Naive thymus-derived CD4-positive, alpha-beta T cell (primary cell): ENCODE measurements at places on chromosomes 3 and 15. TPM values are rescaled to one million over a fixed set of nuclear protein-coding genes. Genes with fewer than 3 reads are reported as not detected.

The GP9 gene
- not detected for polyA plus RNA-seq

The CAMK2N2 gene
- not detected for polyA plus RNA-seq

The CFAP161 gene
- not detected for polyA plus RNA-seq

The DALRD3 gene
- 24.6 TPM for polyA plus RNA-seq

The PPP2R3A gene
- polyA plus RNA-seq = 0.20 TPM

The ADAMTSL3 gene
- polyA plus RNA-seq = not detected

The CMTM7 gene
- polyA plus RNA-seq = 157 TPM

The TPM1 gene
- polyA plus RNA-seq = 8.6 TPM

GRCh38 chr3:168249550-168250414 is 154.1 kb upstream of the GOLIM4 start:
- H3K27me3 ChIP-seq = no peaks in the 10 kb centered on the region
- no peak overlapping the region for H3K27ac ChIP-seq
- H3K4me1 ChIP-seq = no peaks in the 10 kb centered on the region
- no peaks in the 10 kb centered on the region for H3K36me3 ChIP-seq

DNA sequence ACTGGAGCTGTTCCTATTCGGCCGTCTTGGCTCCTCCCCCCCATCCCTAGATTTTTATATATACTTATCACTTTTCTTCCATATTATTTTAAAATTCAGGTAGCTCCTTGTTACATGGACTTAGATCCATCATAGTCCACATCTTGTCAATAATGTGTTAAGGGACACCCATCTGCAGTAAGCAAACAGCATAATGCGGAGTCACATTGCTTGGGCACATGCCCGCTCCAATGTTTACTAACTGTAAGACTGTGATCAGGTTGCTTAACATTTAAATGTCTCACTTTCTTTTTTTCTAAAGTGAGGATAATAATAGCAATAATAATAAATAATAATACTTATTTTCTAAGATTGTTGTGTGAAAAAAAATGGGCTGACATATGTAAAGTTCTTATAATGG is 303.2 kb upstream of the SOX14 start:
- no peak overlapping the region for H3K27ac ChIP-seq
- no peak for DNase-seq
- H3K4me1 ChIP-seq = no peaks in the 10 kb centered on the region
- H3K27me3 ChIP-seq = no peaks in the 10 kb centered on the region
- H3K36me3 ChIP-seq = no peaks in the 10 kb centered on the region

GRCh38 chr3:5657106-5657505 is 469.6 kb downstream of the EDEM1 start:
- H3K27me3 ChIP-seq = no peaks in the 10 kb centered on the region
- no peaks in the 10 kb centered on the region for H3K36me3 ChIP-seq
- H3K27ac ChIP-seq = no peak overlapping the region
- no peaks in the 10 kb centered on the region for H3K4me1 ChIP-seq
- no peak overlapping the region for H3K4me3 ChIP-seq

DNA sequence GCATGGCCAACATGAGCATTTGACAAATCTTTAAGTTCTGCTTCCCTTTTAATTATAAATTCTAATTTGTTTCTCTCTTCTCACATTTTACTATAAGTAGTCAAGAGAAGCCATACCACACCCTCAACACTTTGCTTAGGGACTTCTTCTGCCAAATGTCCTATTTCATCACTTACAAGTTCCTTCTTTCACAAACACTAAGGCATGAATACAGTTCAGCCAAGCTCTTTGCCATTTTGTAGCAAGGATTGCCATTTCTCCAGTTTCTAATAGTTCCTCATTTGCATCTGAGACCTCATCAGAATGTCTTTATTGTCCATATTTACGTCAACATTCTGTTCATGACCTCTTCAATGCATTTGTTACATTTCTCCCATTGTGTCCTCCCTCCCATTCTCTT is 29.4 kb downstream of the SLC22A14 start:
- H3K4me1 ChIP-seq = no peaks in the 10 kb centered on the region
- no peak overlapping the region for H3K4me3 ChIP-seq
- no peak for DNase-seq

DNA sequence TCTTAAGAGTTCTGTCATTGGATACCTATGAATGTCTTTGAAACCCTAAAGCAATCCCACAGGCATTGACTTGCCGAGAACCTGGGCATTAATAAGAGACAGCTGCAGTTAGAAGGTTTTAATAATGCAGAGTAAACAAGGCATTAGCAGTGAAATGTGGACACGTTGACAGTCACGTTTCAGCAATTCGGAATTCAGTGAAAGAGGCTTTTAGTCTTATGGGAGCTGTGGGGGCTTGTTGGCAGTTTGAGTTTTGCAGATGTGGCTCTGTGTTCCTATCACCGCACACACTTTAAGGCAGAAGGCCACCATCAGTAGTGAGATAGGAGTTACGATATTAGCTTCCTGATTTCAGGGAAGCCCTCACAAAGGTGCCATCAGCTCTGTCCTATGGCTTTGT is 145.2 kb upstream of the NUDT16 start:
- no peaks in the 10 kb centered on the region for H3K4me1 ChIP-seq
- no peak for DNase-seq
- H3K4me3 ChIP-seq = no peak overlapping the region
- H3K27me3 ChIP-seq = no peaks in the 10 kb centered on the region

- H3K27me3 ChIP-seq = no peaks in the 10 kb centered on the region
- H3K4me1 ChIP-seq = peaks cover 27% of the 10 kb centered on the region
- no peak for DNase-seq
- H3K27ac ChIP-seq = peak overlapping the region; percentile 95
- peak overlapping the region; percentile 63 for H3K4me3 ChIP-seq
- H3K36me3 ChIP-seq = no peaks in the 10 kb centered on the region
Measured at GRCh38 chr3:136750209-136750896, 1.8 kb downstream of the STAG1 start.

GRCh38 chr15:88331291-88331690 is 74.8 kb upstream of the NTRK3 start:
- no peaks in the 10 kb centered on the region for H3K27me3 ChIP-seq
- H3K27ac ChIP-seq = no peak overlapping the region
- no peak overlapping the region for H3K4me3 ChIP-seq
- no peak for DNase-seq

GRCh38 chr3:193241716-193242115 is 694 bp downstream of the PLAAT1 start:
- DNase-seq = no peak
- H3K4me3 ChIP-seq = no peak overlapping the region
- H3K36me3 ChIP-seq = no peaks in the 10 kb centered on the region
- no peaks in the 10 kb centered on the region for H3K4me1 ChIP-seq

GRCh38 chr15:45224621-45225217 is 27.3 kb upstream of the SLC28A2 start:
- no peaks in the 10 kb centered on the region for H3K36me3 ChIP-seq
- no peaks in the 10 kb centered on the region for H3K27me3 ChIP-seq
- H3K4me1 ChIP-seq = no peaks in the 10 kb centered on the region

- no peak for DNase-seq
- no peaks in the 10 kb centered on the region for H3K4me1 ChIP-seq
- H3K4me3 ChIP-seq = no peak overlapping the region
Measured at GRCh38 chr3:102038477-102039142, 189.3 kb downstream of the NFKBIZ start.

GRCh38 chr15:70382009-70382749 is 284.5 kb upstream of the TLE3 start:
- H3K4me1 ChIP-seq = no peaks in the 10 kb centered on the region
- no peak overlapping the region for H3K4me3 ChIP-seq
- H3K27ac ChIP-seq = no peak overlapping the region

GRCh38 chr3:172447611-172448579 is at the start of gene GHSR:
Gene GHSR, minus strand, starts transcription at chr3:172448456. Its CDS starts 43 bp downstream, at chr3:172448413.
- H3K4me3 ChIP-seq = peak within 1 kb of the TSS; percentile 34
- peaks cover 30% of the 10 kb centered on the region for H3K27me3 ChIP-seq
- peaks cover 20% of the 10 kb centered on the region for H3K4me1 ChIP-seq
- no peak within 1 kb of the TSS for H3K27ac ChIP-seq

- DNase-seq = no peak
- no peaks in the 10 kb centered on the region for H3K36me3 ChIP-seq
- H3K27me3 ChIP-seq = no peaks in the 10 kb centered on the region
- H3K27ac ChIP-seq = no peak overlapping the region
Measured at GRCh38 chr3:126322181-126322967, 34.8 kb downstream of the KLF15 start.
